ENCODE measurements at places on chromosomes 16 and 17.

GRCh38 chr16:72609933-72610332 lies 438.0 kb upstream of the PMFBP1 start:
- DNase-seq: no peak

DNA sequence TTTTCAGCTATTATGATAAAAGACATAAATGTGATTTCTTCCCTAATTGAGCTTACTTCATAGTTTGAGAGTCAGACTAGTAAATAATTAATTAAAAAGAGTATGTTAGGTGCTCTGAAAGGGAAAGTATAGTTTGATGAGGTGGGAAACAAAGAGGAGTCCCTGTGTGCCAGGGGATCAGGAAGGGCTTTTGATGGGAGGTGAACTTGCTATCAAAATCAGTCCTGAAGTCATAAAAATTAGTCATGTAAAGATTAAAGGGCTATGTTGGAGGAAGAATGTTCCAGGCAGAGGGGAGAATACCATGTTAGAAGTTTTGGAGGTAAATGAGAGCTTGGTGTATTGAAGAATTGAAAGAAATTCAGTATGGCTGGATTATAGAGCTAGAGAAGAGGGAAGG lies 31.0 kb downstream of the NFAT5 start:
- no peak for DNase-seq

DNA sequence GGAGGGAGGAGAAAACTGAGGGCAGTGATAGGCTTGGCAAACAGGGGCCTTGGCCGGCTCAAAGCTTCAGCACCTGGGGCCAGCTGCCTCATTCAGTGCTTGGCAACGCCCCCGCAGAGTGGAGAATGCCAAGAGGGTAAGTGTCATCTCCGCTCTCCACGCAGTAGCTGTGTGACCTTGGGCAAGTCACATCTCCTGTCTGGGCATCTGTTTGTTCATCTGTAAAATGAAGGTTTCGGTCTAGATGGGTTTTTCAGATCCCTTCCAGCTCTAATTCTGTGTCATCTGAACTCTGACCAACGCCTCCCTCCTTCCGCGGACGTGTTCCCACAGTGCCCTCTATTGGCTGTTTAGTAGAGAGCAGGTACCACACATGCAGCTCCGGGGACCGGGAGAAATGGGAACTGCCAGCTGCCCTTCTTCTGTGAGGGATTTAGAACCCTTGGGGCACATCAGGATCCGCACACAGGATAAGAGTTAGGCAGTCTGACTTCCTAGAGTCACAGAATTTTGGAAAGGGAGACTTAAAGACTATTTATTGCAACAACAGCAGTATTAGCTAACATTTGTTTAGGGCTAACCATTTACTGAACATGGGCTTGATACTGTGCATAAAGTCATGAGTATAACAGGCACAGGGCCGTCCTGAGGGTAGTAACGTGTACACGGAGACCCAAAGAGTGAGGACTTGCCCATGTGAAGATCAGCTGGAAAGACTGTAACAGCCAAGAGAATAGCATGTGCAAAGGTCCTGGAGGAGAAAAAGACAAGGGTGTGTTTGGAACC lies 26.8 kb downstream of the GP2 start:
- no peak for DNase-seq

DNA sequence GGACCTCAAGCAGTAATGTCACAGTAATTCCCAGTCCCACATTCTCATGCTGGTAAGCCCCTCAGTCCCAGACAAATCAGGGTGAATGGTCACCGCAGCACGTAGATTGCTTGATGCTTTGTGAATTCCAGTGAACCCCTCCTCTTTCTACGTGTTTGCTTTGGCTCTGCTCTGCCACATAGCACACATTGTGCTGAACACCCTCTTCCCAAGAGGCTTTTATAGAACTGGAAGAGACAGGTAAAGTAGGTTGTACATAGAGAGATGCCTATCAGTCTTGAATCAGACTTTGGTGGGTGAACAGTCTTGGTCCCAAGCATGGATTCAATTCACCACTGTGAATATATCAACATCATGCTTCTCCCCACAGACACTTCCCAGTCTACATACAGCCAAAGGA lies 579 bp upstream of the KRTAP9-6 start:
- DNase-seq: no peak

GRCh38 chr17:65668211-65668610 lies 106.8 kb upstream of the AXIN2 start:
- no peak for DNase-seq

DNA sequence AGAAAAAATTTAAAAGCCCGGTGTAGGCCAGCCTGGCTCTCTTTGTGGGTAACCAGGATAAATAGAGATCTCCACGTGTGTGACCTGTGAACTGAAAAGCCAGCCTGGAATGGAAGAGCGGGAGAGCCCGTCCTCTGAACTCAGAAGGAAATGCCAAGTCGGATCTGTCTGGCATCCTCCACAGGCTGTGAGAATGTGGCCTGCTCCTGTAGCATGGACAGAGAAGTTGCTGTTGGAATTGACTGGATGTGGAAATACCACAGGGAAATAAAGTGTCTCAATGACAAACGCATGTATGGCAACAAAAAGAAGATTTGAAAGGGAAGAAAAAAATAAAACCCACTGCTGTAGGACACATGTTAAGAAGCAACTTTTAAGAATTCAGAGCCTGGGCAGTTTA lies 6.7 kb downstream of the KLHL36 start:
- DNase-seq: no peak

DNA sequence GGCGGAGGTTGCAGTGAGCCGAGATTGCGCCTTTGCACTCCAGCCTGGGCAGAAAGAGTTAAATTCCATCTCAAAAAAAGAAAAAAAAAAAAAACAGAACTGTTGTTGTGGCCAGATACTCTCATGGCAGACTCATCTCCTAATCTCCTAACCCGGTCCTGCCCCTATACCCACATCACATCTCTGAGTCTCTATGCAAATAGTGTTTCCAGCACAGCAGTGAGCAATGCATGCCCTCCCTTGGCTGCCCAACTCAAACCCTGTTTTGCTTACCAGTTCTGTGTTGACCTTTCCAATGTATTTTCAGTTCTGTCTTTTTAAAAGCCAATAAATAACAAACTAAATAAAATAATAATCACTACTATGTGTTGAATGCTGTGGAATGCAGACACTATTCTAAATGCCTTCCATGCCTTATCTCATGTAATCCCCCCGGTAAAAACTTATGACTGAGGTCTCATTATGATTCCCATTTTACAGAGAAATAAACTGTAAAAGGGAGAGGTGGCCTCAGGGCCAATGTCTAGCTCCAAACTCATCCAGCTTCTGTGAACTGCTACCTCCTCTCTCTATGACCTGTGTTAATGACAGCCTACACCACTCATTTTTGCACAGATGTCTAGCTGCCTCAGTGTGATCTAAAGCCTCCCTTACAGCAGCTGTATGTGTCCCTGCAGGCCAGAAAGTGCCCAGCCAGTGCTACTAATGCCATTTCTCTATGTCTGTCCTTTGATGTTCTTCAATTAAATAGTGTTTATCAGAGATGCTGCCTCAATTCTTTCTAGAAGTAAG lies 289.8 kb downstream of the HS3ST3B1 start:
- no peak for DNase-seq

DNA sequence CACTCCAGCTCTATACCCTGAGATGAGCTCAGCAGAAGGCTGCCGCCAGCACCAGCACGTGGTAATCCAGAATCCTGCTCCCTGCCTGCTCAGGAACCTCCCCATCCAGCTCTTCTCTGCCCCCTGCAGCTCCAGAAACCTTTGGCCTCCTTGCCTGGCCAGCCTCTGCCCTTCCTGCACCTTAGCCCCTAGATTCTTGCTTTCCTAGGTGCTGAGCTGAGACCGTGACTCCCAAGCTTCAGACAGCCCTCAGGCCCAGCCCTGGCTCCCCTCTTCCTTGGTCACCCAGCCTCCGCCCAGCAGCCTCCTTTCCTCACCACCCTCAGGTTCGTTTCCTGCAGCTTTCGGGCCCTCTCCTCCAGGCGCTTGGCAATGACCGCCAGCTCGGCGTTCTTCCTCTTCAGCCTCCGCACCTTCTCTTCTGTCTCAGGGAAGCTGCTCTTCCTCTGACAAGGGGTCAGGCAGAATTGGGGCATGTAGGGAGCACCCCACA lies 2.6 kb downstream of the TSPOAP1 start:
- DNase-seq: peak; percentile 10

DNA sequence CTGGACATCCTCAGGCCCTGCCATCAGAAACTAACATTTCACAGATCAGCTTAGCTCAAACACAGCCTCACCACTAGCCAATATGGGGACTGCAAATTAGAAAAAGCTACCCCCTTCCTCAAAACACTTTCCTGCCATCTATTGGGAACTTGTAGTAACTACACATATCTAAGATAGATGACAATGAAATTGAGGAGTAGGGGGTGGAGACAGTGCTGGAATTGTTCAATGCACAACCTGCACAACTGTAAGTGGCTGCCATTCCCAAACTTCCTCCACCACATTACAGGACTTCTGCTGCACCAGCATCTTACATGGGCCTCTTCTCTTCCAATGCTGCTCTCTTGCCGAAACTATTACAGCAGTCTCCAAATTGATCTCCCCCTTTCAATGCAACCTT lies 21.9 kb downstream of the AIPL1 start:
- DNase-seq: peak; percentile 58

DNA sequence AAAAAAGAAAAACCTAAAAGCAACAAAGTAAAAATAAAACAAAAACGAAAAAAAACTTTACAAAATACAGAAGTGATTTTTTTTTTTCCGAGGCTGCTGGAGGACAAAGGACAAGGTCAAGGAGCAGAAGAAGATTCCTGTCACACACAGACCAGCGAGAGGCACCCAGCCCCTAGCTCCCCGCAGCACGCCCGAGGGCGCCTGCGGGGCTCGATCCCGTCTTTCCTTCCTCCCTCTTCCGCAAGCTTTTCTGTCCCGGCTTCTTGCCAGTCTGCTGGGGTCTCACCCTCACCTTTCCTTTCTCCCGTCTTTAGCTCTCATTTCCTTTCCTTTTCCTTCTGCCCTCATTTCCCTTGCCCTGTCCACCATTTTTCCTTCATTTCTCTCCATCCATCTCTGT lies 66.1 kb upstream of the DNAH17 start:
- DNase-seq: no peak

GRCh38 chr17:82767041-82767754 lies 15.3 kb downstream of the TBCD start:
- DNase-seq: peak; percentile 65

DNA sequence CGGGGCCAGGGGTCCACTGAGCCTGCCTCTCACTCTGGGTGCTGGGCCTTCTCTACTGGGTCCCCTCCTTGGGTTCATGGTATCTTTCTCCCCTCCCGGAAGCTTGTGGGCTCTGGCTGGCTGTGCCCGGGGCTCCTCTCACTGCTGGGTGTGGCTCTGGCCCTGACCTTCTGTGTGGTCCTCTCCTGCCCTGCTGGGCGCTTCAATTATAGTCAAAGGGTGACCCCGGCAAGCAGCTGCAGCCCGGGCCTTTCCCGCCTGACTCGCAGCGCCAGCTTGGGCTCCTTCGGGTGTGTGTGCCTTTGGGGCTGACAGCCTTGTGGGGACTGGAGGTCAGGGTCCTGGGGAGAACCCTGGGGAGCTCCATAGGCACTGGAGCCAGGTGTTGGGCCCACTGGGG lies 54.2 kb upstream of the PVALEF start:
- DNase-seq: no peak

GRCh38 chr17:76197911-76198310 lies 42.4 kb downstream of the RNF157 start:
- no peak for DNase-seq

- DNase-seq: no peak
Observed at GRCh38 chr17:71184716-71185115, 936.1 kb upstream of the SOX9 start.

Data from D721Med (cell line).